ENCODE measurements at places on chromosomes 1 and 21.

DNA sequence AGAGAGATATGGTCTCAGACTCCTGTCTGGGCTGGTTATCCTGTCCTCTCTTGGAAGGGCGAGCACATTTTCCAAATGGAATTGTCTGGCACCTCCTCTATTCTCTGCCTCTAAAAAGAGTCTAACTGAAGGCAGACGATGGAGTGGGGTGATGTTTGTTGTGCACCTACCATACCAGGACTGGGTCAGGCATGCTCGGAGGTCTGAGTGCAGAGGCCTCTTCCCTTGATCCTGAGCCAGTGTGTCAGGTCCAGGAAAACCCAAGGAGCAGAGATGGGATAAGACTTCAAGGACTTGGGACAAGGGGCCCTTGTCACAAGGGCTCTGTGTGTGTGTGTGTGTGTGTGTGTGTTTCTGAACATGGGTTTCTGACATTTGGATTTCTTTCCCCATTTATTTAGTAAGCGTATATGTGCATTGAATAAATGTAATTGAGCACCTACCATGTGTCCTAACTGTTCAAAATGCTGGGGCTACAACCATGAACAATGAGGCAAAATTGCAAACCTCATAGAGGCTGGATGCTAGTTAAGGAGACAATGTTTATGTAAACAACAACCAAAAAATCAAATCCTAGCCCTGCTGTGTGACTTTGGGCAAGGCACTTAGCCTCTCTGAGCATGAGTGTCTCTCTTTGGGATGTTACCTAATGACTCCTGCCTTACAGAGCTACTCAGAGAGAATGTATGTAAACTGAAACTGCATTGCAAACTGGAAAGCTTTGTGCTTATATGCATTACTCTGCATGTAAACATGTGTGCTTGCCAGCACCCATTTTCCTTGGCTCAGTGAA is 276.3 kb downstream of the FOXD2 start:
- DNase-seq = no peak

GRCh38 chr1:161069731-161070270 is at the start of gene ARHGAP30:
Gene ARHGAP30, minus strand, starts transcription at chr1:161069891. Its CDS starts 267 bp downstream, at chr1:161069624.
- DNase-seq = peak; percentile 65

DNA sequence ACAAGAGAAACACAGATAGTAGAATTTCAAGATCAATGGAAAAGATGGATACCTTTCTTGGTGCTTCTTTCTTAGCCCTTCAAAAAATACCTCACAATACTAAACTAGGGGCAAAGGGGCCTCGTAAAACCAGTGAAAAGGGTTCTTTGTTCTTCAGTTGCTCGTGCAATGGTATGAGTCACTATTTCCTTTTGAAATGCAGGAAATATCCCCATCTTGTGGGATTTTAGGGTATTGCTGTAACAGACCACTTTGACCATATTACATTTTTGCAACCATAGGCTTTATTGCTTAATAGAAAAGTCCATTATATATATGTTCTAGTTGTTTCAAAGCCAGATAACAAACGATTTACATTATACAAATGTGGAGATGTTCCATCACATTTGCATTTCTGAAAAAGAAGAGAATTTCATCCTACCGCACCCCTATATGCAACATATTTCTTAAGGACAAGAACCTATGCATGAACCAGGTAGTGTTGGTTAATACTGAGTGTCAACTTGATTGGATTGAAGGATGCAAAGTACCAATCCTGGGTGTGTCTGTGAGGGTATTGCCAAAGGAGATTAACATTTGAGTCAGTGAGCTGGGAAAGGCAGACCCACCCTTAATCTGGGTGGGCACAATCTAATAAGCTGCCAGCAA is 88.6 kb upstream of the PKN2 start:
- peak; percentile 22 for DNase-seq

DNA sequence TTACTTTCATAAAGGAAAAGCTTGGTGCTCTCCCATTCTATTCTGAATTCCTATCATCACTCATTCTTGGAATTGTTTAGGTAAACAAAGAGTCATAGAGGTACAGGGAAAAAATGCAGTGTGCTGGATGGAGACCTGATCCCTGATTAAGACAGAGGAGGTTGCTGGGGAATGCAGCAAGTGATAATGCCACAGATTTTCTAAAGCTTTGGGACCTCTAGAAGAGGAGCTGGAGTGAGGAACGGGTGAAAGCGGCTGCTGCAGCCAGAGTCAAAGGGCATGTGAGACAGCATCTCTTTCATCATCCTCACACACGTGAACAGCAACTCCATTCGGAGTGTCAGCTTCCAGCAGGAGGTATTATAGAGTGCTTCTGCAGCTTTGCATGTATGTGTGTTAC is 54.9 kb upstream of the DIPK1A start:
- no peak for DNase-seq

GRCh38 chr1:27318136-27318535 is 3.8 kb upstream of the TMEM222 start:
- no peak for DNase-seq

Data from A172 (cell line).